ENCODE measurements at places on chromosomes 11 and 22.

- no peak for DNase-seq
Observed at GRCh38 chr11:9957072-9957471, 293.2 kb downstream of the SWAP70 start.

- no peak for DNase-seq
Observed at GRCh38 chr11:125454047-125454446, 42.0 kb downstream of the FEZ1 start.

DNA sequence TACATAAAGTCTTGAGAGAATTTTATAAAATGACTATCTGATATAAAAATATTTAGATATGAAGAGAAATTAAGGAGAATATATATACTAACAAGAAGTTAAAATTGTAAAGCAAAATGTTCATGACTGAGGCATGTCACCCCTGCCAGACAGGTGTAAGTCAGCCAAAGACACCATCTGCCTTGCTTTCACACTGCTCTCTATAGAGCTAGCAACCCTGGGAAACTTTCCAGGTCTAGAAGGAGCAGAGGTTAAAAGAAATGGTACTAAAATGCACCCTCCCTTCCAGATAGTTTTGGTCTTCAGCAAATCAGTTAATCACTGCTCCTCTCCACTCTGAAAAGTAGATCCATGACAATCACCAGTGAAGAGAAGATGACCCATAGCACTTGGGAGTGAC is 16.5 kb downstream of the PPP2R1B start:
- DNase-seq, result no peak

DNA sequence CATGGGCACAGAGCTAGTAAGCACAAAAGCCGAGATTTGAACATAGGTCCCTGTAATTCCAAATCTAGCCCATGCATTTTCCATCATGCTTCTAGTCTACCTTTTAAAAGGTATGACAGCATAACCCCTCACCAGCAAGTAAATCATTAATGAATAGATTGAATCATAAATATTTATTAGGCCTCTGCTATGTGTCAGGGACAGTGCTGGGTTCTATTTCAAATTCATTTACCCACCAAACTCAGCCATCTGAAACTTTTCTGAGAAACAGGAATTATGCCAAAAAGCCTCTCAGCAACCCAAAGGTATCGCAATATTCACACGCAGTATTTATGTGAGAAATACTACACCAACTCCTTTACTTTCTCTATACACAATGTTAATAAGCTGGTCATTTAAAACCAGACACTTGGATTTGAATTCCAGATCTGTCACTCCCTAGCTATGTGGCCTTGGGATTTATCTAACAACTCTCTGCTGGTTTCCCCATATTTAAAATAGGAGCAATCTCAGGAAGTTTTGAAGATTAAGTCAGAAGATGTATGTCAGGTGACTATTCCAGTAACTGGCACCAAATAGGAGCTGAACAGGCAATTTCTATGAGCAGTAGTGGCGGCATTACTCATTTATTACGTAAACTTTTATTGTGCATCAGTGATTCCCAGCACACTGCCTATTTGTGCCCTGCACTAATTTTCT is 191.4 kb downstream of the TENM4 start:
- DNase-seq, result no peak

GRCh38 chr11:128179512-128179911 is 407.8 kb downstream of the ETS1 start:
- DNase-seq, result no peak

DNA sequence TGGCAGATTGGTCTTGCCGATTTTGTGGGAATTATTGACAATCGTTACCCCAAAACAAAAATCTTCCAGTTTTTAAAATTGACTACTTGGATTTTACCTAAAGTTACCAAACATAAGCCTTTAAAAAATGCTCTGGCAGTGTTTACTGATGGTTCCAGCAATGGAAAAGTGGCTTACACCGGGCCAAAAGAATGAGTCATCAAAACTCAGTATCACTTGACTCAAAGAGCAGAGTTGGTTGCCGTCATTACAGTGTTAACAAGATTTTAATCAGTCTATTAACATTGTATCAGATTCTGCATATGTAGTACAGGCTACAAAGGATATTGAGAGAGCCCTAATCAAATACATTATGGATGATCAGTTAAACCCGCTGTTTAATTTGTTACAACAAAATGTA is 37.2 kb downstream of the IGLL1 start:
- DNase-seq, result no peak

- no peak for DNase-seq
Observed at GRCh38 chr22:47207387-47207786, 444.9 kb downstream of the TBC1D22A start.

DNA sequence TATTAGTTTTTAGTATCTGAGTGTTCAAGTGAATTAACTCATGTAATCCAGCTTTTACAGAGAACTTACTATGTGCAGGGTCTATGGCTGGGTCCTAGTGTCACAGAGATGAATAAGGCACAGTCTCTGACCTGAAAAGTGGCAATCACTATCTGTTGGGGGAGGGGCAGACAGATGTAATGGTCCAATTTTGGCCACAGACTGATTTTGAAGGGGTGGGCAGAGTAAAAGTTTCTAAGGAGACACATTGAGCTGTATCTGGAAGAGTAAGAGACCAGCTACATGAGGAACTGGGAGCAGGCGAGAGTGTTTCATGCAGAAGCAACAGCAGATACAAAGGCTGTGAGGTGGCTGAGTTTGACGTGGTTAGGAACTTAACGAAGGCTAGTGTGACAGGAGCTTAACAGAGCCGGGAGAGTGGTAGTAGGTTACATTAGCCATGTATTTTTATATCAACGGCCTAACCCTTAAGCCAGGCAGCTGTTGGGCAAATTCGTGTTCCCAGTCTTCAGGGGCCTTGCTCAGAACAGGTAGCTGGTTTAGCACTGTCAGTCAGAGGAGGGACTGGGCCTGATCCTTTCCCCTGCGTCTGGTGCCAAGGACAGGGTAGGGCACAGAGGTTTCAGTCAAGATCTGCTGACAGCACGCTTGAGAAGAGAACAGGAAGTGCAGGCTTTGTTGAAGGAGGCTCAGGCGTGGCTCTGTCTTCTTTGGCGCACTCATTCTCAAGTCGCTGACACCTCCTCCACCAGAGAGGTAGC is 1.4 kb upstream of the STIM1 start:
- no peak for DNase-seq

GRCh38 chr11:2472428-2473186 is 27.8 kb downstream of the KCNQ1 start:
- DNase-seq, result no peak

DNA sequence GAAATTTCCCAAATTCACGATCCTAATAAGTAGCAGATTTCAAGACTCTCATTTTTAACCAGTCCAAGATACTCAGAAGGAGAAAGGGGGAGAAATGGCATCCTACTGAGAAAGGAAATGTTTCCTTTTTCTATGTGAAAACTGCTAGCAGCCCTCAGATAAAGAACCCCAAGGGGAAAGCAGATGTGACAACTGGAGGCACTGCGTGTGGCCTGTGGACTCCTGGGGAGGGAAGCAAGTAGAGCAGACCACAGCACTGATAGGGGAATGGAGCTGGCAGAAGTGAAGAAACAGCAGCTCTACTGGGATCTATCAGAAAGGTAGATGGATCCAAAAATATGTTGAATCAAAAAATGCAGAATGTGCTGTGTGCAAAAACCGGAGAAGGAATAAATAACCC is 239.7 kb upstream of the API5 start:
- no peak for DNase-seq

- no peak for DNase-seq
Observed at GRCh38 chr11:12552692-12553091, 121.5 kb upstream of the TEAD1 start.

DNA sequence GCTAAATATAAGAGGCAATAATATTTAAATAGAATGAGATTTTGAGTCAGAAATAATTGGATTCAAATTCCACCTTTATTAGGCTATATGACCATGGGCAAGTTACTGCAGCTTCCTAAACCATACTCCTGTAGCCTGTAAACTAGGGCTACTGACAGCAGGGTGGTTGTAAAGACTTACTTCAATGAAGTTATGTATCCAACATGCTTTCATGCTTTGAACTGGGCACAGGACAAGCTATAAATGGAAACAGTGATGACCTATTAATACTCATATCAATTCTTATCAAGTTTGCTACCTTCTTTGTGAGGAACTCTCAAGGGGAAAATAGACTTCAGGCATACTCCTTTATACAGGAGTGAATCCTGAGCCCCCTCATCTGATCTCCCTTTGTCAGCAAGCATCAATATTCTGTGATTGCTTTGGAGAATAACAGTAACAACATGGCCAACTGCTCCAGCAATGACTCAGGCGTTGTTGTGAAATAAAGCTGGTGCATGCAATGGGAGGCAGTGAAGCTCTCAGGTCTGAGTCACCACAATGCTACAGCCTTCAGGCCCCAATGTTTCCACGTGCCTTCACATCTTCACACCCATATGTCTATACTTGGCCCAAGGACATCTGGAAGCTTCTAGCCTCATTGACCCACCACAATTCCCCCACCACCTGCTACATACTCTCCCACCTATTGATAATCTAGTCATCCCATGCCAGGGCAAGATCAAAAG is 102.5 kb downstream of the KCNA4 start:
- no peak for DNase-seq

GRCh38 chr11:119166368-119167076 is 2.0 kb upstream of the NLRX1 start:
- DNase-seq, result no peak

DNA sequence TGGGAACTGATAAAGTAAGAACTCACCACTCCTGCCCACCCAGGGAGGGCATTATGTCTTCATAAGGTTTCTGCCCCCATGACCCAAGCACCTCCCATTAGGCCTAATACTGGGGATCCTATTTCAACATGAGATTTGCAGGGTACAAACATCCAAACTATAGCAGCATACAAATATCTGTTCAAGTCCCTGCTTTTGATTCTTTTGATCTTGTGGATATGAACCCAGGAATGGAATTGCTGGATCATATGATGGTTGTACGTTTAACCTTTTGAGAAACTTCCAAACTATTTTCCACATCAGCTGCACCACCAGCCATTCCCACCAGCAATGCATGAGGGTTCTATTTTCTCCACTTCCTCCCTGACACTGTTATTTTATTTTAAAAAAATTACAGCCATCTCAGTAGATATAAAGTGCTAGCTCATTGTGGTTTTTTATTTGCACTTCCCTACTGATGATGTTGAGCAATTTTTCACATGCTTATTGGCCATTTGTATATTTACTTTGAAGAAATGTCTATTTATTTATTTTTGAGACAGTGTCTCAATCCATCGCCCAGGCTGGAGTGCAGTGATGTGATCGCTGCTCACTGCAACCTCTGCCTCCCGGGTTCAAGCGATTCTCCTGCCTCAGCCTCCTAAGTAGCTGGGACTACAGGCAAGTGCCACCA is 7.1 kb upstream of the ATG16L2 start:
- no peak for DNase-seq

DNA sequence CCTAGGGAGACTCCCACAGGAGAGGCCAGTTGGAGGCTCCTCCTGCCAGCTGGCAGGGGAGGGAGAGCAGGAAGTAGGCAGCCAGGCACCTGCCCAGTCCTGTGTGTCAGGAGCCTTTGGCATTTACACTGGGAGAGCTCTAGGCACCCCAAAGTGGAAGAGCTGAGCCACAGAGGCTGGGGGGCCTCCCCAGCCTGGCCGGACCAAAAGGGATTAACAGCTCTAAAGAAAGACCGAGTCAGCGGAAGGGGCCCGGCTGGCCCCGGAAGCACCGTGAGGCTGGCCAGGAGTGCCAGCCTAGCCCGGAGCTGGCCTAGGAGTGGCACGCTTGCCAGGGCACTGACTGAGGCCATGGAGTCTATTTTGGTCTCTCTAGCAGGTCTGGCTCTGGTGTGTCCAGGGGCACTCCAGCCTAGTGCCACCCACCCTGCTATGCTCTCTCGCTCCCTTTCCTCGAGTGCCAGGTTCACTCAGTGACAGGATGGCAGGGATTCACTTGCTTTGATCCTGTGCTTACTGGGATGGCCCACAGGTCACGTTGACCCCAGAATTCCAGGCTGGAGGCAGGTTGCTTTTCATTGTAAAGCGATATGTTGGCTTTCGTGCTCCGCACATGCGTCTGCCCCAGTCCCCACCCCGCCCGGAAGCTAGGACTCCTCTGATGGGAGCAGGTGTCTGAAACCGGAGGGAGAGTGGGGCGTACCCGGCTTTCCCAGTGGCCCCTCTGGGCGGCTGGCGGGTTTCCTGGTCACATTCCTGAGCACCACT is 3.3 kb upstream of the KMT5B start:
- peak; percentile 62 for DNase-seq

- DNase-seq, result no peak
Observed at GRCh38 chr11:36500315-36500721, 9.8 kb downstream of the TRAF6 start.

GRCh38 chr11:61532134-61533038 is 23.8 kb downstream of the LRRC10B start:
- peak; percentile 85 for DNase-seq

DNA sequence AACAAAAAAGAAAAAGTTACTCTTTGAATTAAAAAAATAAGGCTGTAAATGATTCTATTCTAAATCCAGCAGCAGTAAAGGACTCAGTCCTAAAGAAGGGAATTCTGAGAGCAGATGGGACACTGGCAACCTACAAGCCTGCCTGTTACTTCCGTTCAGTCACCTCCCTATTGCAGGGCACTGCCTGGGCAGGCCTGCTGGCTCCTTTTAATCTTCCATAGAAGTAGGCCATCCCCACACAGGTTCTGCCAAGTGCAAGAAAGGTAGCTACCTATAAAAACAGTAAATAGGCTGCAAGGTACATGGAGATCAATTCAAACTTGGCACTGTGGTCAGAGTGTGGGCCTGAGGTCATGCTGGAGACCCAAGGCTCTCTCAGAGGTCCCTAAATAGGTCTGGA is 136.4 kb downstream of the TRIM44 start:
- DNase-seq, result no peak

DNA sequence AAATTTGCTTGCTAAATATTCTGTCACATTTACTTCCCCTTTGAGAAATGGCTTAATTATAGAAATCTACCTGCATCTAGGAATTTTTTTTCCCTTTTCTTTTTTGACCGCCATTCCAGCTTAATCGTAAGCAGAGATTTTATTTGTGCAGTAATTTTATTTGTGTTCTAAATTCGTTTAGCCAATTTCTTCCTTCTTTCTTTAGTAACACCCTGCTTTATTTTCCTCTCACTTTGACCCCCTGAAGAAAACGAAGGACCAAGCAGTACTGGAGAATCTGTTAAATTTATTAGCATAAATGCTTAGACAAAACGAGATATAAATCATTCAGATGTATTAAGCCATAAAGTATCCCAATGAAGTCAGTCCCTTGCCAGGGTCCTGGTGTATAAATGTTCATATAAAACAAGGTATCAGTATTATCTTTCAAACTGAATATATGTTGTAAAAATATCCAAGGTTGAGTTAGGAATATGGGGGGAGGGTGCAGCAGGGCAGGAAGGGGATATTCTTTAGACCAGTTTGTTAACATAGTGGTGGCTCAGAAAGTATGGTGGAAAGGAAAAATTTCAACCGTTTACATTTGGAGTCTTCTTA is 5.1 kb upstream of the WT1 start:
- DNase-seq, result no peak

DNA sequence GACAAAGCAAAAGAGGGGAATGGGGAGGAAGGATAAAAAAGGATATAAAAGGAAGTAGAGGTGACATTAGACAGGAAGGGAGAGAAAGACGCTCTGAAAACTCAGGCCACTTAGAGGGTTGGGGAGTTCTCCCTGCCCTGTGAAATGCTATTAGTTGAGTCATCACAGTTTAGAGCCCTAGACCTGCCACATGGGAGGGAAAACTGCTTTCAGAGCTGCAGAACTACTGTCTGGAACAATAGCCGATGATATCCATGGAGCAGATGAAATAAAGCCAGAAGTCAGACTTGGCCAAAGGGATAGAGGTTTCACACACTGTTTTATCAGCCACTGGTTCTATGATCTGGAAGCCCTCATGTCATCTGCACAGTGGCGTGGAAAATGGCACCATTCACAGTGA is 157.9 kb downstream of the NCAM1 start:
- no peak for DNase-seq
